Type B pancreatic cell (in vitro differentiated cells): ENCODE measurements at places on chromosomes 16 and 17. TPM values are rescaled to one million over a fixed set of nuclear protein-coding genes. Genes with fewer than 3 reads are reported as not detected.

The SEZ6L2 gene
- total RNA-seq: 19.3 and 19.4 TPM in 2 replicates

The CCDC144A gene
- 0.50 and 0.60 TPM in 2 replicates for total RNA-seq

The CDH11 gene
- 34.5 and 287 TPM in 2 replicates for total RNA-seq

The HBA2 gene
- not detected in 2 replicates for total RNA-seq

The GAS2L2 gene
- 0.22 TPM in 1 of 2 replicates, not detected in the other for total RNA-seq

The KCNH6 gene
- 4.4 and 9.0 TPM in 2 replicates for total RNA-seq

DNA sequence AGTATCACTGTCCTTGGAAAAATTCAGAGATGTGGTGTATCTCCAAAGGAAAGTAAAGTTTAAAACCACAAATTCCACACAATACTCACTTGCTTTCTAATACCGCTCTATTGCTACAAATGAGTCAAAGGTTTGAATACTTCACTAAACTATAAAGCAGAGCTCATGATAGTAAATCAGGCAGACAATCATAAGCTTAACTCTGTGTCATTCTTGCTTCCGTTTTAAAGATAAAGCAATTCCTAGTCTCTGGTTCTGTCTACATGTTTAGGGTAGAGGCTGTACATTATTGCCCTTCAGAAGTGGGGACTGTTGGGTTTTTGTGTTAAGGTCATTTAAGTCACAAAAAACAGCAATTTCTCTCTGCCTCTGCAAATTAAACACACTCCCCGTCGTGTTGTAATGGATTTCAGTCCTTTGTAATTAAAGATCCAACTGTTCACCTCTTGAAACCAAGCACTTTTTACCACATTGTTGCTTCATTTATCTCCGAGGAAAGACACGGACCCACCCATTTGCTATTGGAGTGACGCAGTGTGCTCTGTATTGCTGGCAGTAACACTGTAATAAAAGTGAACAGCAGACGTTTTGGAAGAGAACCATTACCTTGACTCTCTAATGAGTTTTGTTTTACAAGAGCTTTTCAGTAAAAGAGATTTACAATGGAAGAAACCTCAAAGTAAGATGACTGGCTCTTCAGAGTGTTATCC lies 83.1 kb upstream of the CNTNAP4 start:
- peak overlapping the region; percentile 80 for H3K27ac ChIP-seq
- no peaks in the 10 kb centered on the region for H3K27me3 ChIP-seq
- H3K4me1 ChIP-seq: peaks cover 18% of the 10 kb centered on the region
- H3K4me3 ChIP-seq: peak overlapping the region; percentile 32
- H3K36me3 ChIP-seq: no peaks in the 10 kb centered on the region

DNA sequence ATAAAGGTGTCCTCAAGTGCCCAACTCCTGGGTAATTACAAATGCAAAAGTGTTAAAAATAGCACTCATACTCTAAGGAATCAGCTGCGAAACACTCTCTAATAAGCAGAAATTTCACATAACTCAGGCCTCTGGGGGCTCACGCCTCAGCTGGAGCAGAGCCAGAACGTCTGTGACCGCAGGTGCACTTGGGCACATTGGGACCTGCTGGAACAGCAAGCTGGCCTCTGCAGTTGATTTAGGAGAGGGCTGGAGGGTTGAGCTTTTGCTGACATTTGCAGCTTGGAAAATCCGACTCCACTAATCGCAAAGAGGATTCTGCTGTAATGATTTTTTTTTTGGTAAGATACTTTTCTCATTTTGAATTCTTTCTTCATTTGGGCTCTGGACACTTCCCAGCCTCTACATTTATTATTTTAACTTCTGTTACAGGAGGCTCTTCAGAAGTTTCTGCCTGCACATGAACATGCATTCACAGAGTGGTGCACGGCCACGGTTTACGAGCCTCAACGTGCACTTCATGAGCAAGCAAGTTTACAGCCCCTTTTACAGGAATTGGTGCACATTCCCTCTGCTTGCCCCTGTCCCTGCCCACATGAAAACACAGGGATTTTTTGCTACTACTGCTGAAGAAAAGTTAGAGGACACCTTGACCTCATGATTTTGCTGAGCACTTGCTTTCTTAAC lies 4.1 kb upstream of the SNTB2 start:
- H3K4me1 ChIP-seq: peaks cover 21% of the 10 kb centered on the region
- H3K4me3 ChIP-seq: no peak overlapping the region
- no peak overlapping the region for H3K27ac ChIP-seq
- H3K36me3 ChIP-seq: no peaks in the 10 kb centered on the region

- H3K4me3 ChIP-seq: peak overlapping the region; percentile 62
- H3K27ac ChIP-seq: peak overlapping the region; percentile 84
- peaks cover 7% of the 10 kb centered on the region for H3K27me3 ChIP-seq
- no peaks in the 10 kb centered on the region for H3K36me3 ChIP-seq
- H3K4me1 ChIP-seq: peaks cover 21% of the 10 kb centered on the region
Observed at GRCh38 chr17:7136266-7136877, 21.8 kb upstream of the ASGR2 start.

DNA sequence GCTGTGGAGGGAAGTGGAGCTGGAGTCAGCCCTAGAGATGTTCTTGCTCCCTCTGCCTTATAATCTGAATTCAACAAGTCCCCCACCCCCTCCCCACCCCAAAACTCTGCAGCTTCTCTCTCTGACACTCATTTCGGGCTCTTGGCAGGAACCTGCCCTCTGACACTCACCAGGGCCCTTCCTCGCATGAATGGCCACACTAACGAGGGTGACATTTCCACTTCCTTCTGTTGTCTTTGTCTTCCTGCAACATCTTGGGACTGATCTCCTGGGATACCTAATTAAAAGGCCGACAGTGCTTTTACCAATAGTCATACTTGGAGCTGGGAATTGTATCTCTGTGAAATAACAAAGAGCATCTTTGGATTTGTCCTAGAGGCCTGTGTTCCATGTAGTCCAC lies 106.9 kb upstream of the PIRT start:
- DNase-seq: no peak
- no peaks in the 10 kb centered on the region for H3K4me1 ChIP-seq
- H3K27ac ChIP-seq: no peak overlapping the region

- H3K4me3 ChIP-seq: no peak overlapping the region
- H3K4me1 ChIP-seq: no peaks in the 10 kb centered on the region
- no peaks in the 10 kb centered on the region for H3K36me3 ChIP-seq
- no peak overlapping the region for H3K27ac ChIP-seq
- H3K27me3 ChIP-seq: no peaks in the 10 kb centered on the region
Observed at GRCh38 chr16:48971571-48972077, 310.0 kb downstream of the CBLN1 start.

GRCh38 chr16:49472598-49472997 lies 99.0 kb downstream of the C16orf78 start:
- no peak overlapping the region for H3K4me3 ChIP-seq
- no peaks in the 10 kb centered on the region for H3K4me1 ChIP-seq
- no peaks in the 10 kb centered on the region for H3K36me3 ChIP-seq
- no peak overlapping the region for H3K27ac ChIP-seq
- peak; percentile 56 for DNase-seq
- peaks cover 11% of the 10 kb centered on the region for H3K27me3 ChIP-seq

DNA sequence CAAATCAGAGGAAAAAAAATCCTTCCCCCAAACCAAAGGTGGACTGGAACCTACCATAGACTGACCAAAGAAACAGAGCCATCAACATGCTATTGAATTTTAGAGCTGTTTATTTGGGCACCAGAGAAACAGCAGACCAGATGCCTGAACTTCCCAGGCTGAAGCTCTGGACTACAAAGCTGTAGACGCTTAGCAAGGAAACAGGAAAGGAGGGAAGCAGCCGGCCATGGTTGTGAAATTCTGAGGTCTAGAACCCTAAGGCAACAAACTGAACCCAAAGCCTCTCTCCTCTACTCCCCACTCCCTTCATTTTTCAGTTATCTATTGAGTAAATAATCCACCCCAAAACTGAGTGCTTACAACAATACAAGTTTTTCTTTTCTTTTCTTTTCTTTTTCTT lies 45.4 kb upstream of the MEIOC start:
- no peaks in the 10 kb centered on the region for H3K27me3 ChIP-seq
- no peak for DNase-seq
- no peak overlapping the region for H3K4me3 ChIP-seq
- H3K27ac ChIP-seq: no peak overlapping the region
- peaks cover 24% of the 10 kb centered on the region for H3K4me1 ChIP-seq

DNA sequence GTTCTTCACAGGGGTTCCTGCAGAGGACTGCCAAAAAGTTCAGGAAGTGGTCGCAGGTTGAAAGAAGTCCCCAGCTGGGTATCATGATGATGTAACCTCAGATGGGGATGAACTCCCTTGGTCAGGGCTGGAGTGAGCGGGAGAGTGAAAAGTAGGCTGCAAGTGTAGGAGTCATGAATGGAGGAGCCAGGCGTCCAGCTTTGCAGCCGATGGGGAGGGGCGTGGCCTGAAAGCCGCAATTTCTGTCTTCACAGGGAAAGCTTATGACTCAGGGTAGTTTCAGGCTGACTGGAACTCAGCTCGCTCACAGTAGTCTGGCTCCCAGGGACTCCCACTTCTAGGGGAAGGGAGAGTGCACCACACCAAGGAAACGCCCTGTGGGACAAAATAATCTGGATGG lies 70.0 kb upstream of the HS3ST3A1 start:
- H3K4me3 ChIP-seq: no peak overlapping the region
- DNase-seq: no peak
- H3K27me3 ChIP-seq: no peaks in the 10 kb centered on the region
- H3K36me3 ChIP-seq: no peaks in the 10 kb centered on the region
- no peaks in the 10 kb centered on the region for H3K4me1 ChIP-seq

DNA sequence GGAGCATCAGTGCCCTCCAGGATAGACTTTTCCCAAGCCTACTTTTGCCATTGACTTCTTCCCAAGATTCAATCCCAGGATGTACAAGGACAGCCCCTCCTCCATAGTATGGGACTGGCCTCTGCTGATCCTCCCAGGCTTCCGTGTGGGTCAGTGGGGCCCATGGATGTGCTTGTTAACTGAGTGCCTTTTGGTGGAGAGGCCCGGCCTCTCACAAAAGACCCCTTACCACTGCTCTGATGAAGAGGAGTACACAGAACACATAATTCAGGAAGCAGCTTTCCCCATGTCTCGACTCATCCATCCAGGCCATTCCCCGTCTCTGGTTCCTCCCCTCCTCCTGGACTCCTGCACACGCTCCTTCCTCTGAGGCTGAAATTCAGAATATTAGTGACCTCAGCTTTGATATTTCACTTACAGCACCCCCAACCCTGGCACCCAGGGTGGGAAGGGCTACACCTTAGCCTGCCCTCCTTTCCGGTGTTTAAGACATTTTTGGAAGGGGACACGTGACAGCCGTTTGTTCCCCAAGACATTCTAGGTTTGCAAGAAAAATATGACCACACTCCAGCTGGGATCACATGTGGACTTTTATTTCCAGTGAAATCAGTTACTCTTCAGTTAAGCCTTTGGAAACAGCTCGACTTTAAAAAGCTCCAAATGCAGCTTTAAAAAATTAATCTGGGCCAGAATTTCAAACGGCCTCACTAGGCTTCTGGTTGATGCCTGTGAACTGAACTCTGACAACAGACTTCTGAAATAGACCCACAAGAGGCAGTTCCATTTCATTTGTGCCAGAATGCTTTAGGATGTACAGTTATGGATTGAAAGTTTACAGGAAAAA lies 9.7 kb upstream of the CYLD start:
- no peaks in the 10 kb centered on the region for H3K36me3 ChIP-seq
- H3K4me1 ChIP-seq: peaks cover 7% of the 10 kb centered on the region
- no peak overlapping the region for H3K27ac ChIP-seq

DNA sequence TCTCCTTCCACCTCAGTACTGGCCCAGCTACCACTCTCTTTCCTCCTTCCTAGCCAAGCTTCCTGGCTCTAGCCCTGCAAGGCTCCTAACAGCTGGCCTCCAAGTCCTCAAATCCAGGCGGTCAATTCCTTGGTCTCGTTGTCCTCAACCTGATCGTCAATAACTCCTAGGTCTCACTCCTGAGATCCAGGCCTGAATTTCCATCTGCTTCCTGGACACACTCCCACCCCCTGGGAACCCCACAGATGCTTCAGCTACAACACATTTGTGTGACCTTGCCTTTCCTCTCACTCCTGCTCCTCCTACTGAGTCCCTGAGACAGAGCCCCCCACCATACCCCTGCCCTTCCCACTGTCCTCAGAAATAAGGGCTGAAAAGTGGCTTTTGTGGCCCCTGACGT lies 2.3 kb downstream of the ENKD1 start:
- H3K4me3 ChIP-seq: peak overlapping the region; percentile 68
- DNase-seq: no peak
- no peaks in the 10 kb centered on the region for H3K27me3 ChIP-seq
- no peaks in the 10 kb centered on the region for H3K36me3 ChIP-seq

DNA sequence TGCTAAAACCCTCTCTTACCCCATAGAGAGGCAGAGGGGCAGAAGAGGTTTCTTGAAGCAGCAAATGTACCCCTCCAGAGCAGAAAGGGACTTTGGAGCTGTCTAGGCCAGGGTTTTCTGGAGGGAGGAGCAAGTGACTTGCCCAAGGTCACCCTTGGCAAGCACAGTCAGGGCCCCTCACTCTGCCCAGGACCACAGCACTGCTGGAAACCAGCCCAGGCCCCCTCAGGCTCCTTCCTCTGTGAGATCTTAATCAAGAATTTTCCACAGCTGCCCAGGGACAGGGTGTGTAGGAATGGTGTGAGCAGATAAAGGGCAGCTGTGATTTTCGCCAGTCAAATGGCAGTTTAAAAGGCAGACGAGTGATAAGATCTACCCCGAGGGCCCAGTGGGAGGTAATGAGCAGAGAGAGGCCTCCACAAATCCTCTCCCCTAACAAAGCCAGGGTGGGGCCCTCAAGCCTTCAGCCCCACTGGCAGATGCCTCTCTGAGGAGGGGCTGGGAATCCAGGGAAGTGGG lies 3.9 kb upstream of the SLC12A3 start:
- no peaks in the 10 kb centered on the region for H3K36me3 ChIP-seq
- peak overlapping the region; percentile 37 for H3K4me3 ChIP-seq
- H3K4me1 ChIP-seq: peaks cover 54% of the 10 kb centered on the region

DNA sequence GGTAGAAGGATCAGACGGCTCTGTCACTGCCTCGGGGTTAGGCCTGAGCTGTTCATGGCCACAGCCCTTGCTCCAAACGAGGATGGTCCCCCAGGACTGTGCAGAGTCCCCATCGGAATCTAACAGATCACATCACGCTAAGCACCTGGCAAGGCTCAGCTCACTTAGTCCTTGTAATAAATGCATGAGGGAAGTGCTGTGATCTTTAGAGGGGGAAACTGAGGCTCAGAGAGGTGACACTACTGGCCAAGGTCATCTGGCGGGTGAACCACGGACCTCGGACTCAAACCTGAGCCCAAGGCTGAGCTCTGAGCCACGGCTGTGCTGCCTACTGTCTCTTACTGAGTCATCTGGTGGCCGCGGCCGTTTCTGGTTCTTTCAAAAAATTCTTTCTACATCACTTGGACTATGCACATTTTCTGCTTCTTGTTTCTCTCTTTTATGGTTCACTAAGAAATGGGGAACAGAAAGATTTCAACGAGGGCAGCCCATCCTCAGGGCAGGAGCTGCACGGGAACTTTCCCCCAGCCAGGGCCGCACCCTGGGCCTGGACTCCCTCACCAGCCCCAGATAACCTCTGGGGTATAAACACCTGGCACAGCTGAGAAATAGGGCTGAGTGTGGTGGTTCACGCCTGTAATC lies 55.6 kb downstream of the COTL1 start:
- no peak overlapping the region for H3K27ac ChIP-seq
- DNase-seq: no peak
- H3K4me1 ChIP-seq: peaks cover 17% of the 10 kb centered on the region

GRCh38 chr17:33233811-33234177 lies 59.3 kb downstream of the ASIC2 start:
- H3K4me1 ChIP-seq: peaks cover 12% of the 10 kb centered on the region
- peaks cover 40% of the 10 kb centered on the region for H3K27me3 ChIP-seq
